HepG2 (cell line): ENCODE measurements at places on chromosomes 7 and 10. TPM values are rescaled to one million over a fixed set of nuclear protein-coding genes. Genes with fewer than 3 reads are reported as not detected.

DNA sequence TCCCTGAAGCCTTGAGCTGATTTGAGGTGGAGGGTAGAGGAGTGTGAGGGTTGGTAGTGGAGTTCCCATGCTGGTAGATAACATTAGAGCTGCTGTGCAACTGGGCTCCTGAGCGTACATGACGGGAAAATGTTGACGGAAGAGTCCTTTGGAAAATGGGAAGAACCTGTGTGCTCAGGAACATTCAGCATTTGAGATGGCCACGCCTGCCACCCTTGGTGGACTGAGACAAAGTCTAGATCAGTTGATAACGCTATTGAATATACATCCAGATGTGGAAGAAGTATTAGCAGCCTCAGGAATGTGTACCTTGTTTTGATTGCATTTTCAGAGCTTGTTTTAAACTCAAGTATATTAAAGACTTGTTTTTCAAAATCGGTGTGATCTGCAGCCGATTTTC, 16.1 kb downstream of the PCBD1 start:
- no peak for DNase-seq

DNA sequence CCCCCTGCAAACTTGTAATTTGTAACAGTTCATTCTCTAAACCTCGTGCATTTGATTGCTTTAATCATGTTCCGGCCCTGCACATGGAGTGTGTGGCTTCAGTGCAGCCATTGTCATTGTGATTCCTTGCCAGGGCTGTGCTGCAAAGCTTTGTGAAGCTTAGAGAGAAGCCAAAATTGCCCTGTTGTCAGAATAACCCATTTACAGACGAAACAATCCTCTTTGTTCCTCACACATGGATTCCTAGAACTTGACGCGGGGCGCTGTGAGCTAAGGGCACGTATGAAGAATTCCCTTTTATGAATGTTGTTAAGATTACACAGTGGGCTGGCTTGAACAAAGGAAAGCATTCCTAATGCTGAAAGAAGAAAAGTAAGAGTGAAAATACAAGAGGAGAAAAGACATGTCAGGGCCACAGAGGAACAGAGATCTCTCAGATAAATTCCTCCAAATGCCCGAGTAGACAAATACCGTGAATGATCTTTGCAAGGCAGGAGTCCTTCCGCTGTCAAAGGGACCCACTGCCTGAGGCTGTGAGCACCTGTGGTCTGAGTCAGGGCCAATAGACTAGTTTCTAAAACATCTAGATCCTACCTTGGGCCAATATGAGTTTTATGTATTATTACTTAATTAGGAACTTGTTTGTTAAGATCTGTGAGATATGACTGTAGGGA, 205.4 kb upstream of the C7orf33 start:
- no peak for DNase-seq

GRCh38 chr7:26147030-26147429, 5.0 kb upstream of the NFE2L3 start:
- no peak for DNase-seq

- DNase-seq: no peak
Observed at GRCh38 chr7:143846692-143847091, 55.3 kb downstream of the TCAF1 start.

Gene PTPN20
- not detected in 2 replicates for polyA plus RNA-seq

Gene SSC4D
- polyA plus RNA-seq: 33.3 and 48.2 TPM in 2 replicates

Gene C10orf67
- not detected in 2 replicates for polyA plus RNA-seq

Gene OR6V1
- polyA plus RNA-seq: not detected in 2 replicates

GRCh38 chr7:36625247-36625646, 99.0 kb downstream of the AOAH start:
- DNase-seq: no peak

Gene GIMAP5
- not detected in 2 replicates for polyA plus RNA-seq

DNA sequence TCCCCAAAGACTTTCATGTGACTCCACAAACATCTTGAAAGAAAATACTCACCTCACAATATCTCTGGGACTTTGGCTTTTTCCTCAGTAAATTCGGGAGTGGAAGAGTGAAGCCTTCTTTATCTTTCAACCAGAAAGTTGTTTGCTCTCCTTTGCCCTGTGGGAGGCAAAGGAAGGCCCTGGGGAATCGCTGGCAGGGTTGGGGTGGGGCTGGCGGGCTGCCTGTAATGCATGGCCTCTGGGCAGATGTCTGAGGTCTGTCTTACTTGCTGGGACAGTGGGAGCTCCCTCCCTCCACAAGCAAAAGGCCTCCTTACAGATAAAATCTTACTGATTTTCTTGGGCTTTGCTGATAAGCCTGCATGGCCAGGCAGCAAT, 24.9 kb downstream of the TECTB start:
- DNase-seq: no peak

- peak; percentile 61 for DNase-seq
Observed at GRCh38 chr10:78937800-78938694, 130.7 kb upstream of the ZMIZ1 start.

DNA sequence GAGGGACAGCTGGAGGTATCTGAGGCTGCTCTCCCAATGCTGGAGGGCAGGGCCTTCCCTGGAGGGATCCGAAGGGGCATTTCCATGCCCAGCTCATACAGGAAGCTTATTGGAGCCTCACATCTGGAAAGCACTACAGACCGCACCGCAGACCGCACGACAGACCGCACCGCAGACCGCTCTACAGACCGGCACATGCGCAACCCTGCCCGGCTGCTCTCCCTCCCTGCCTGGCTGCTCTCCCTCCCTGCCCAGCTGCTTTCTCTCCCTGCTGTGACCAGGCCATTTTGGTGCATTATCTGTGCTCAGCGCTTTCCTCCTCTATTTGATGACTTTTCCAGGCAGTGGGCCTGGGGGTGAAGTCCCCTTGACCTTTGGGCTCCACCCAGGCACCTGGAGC, 39.6 kb upstream of the EN2 start:
- DNase-seq: no peak

- peak; percentile 61 for DNase-seq
Observed at GRCh38 chr7:157250605-157251228, 86.1 kb upstream of the DNAJB6 start.

Gene ANXA8
- polyA plus RNA-seq: not detected in 2 replicates

Gene STOX1
- polyA plus RNA-seq: 1.8 and 2.5 TPM in 2 replicates

- DNase-seq: no peak
Observed at GRCh38 chr7:101947899-101948298, 130.5 kb downstream of the CUX1 start.

GRCh38 chr7:105890290-105890997, 14.0 kb upstream of the ATXN7L1 start:
- no peak for DNase-seq

Gene OPN4
- polyA plus RNA-seq: not detected in 2 replicates

GRCh38 chr7:149223176-149223575, 16.3 kb upstream of the ZNF212 start:
- no peak for DNase-seq

GRCh38 chr7:48528646-48529045, 357.4 kb downstream of the ABCA13 start:
- no peak for DNase-seq

Gene OTUD1
- polyA plus RNA-seq: 1.4 and 1.6 TPM in 2 replicates

GRCh38 chr10:28808693-28809092, 131.4 kb downstream of the BAMBI start:
- DNase-seq: no peak

Gene MUC3A
- 0.01 and 0.07 TPM in 2 replicates for polyA plus RNA-seq

Gene ERVW-1
- not detected in 2 replicates for polyA plus RNA-seq

Gene SKIDA1
- 0.29 and 0.73 TPM in 2 replicates for polyA plus RNA-seq

DNA sequence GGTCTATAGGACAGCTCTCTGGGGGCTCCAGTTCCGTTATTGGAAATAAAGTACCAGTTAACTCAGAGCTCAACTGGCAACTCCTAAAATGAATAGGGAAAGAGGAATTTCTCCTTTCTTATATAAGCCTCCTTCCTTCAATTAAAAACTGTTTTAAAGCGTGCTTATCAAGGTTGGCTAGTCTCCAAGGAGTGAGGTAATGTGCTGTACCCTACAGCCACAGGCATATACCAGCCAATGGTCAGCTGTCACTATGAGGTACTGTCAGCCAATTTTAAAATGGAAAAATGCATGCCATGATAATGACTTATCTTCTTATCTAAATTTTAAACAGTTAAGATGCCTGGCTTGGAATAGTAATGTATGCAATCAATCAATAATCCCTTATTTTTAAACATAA, 76.2 kb downstream of the PLCE1 start:
- DNase-seq: no peak

Gene IL15RA
- 0.77 and 0.85 TPM in 2 replicates for polyA plus RNA-seq

DNA sequence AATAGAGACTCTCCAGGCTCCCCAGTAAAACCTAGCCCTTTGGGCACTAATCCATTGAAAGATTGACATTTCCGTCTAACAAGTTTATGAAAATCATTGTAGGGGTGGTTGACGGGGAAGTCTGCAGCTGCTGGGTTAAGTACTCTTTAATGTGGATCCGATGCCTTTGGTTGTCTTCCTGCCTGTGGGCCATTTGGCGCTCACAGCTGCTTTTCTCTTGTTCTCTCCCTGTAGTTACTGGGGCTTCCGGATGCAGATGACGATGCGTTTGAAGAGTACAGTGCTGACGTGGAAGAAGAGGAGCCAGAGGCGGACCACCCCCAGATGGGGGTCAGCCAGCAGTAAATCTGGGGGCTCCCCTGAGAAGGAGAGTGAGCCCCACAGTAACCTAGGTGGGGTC, 22.4 kb downstream of the MTURN start:
- no peak for DNase-seq

DNA sequence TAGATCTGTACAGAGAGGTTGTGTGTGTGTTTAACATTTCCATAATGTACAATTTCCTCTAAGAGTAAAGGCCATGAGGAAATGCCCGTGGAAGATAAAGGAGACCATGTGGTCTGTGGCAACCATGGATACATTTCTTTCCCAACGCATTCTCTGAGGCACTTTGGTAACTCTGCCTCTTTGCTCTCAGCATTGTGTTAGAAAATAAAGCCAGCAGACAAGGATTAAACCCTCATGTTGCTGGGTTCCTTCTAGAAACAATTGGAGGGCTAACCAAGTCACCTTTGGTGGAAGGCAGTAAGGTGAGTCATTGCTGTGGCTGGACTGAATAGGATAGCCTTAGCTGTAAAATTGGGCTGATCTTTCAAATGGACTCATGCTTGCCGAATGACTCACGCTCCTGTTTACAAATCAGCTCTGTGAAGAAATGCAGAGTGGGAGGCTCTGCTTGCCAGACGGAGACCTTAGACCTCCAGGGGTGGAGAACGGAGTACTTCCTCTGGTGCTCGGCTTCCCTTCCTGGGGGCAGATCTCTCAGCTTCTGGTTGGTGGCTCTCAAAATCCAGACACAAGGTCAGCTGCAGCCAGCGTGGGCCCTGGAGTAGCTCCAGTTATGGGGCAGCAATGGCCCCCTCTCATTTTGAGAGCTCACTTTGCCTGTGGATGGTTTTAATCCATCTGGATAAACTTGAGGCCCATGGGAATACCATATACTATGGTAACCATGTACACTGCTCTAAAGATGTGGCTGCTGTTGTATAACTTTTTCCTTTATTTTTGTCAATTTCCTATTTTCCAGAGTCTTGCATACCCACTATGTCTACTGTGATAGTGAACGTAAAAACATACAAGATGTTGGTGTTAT, 137.3 kb downstream of the TCF7L2 start:
- peak; percentile 96 for DNase-seq

- no peak for DNase-seq
Observed at GRCh38 chr7:64320547-64321513, 7.1 kb downstream of the ZNF736 start.

GRCh38 chr10:32207544-32207943, 139.4 kb downstream of the EPC1 start:
- DNase-seq: peak; percentile 59

DNA sequence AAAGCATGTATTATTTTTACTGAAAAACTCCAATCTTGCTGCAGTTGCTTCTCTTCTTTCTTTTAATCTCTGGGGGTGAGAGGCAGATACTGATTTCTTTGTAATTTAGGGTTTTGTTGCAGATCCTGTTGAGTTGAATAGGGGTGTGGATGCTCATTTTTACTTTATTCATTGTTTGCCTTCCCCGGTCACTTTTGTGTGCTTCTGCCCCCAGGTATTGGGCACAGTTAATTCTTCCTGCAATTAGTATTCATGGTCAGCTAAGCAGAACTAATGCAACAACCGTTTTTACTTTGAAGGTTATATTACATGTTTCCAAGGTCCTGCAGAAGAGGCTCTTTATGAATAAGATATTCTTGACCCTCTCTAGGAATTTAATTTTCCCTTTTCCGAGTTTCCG, 96.4 kb downstream of the BUB3 start:
- no peak for DNase-seq

Gene AKR1C8
- polyA plus RNA-seq: 0.03 and 0.12 TPM in 2 replicates

Gene CPXM2
- polyA plus RNA-seq: 0.03 and 0.07 TPM in 2 replicates

- no peak for DNase-seq
Observed at GRCh38 chr10:131725581-131726069, 175.2 kb upstream of the PPP2R2D start.

- no peak for DNase-seq
Observed at GRCh38 chr10:86785968-86786367, 29.5 kb downstream of the BMPR1A start.

Gene CDC14C
- 0.04 TPM in 1 of 2 replicates, not detected in the other for polyA plus RNA-seq

Gene NKX6-2
- polyA plus RNA-seq: not detected in 2 replicates

DNA sequence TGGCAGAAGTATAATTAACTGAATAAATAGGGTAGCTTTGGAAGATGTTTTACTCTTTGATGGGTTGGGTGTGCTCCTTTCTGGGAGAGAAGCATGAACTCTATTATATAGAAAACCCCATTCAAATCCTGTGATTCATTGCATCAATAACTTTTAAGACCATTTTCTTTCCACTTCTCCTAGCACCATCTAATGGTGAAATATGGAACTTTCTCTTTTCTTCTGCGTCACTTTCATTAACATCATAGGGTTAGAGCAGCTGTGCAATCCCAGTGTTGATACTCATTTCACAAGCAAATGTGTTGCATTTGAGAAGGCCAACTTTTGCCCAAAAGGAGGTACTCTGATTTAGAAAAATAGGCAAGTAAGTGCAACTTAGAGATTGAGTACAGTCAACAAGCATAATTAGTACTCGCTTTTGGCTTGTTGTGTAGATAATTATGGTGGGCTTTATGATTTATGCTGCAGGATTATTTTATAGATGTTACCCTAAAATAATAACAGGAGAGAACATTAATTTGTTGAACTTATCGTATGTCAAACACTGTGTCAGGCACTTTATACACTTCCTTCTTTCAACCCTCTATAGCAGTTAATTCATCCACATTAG, 92.9 kb downstream of the CPED1 start:
- DNase-seq: peak; percentile 36

Gene AKR1C1
- polyA plus RNA-seq: 885 and 948 TPM in 2 replicates

DNA sequence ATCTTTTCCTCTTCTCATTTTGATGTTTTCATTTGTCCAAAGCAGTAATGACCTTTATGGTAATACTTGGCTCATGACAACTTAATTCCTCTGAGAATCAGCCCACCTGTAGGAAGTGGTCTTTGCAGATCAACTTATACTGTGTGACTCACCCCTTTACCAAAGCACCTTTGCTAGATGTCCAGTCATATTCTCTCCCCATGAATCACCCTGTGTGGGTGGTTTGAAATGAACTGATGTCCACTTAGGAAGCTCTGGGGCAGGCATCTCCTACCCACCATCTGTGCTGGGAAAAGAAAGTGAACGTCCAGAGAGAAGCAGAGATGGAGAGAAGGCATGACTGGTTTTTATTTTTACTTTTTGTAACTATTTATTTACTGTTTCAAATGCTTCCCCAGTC, 410.3 kb downstream of the KIF20B start:
- DNase-seq: no peak

GRCh38 chr7:146150153-146150552, 33.6 kb downstream of the CNTNAP2 start:
- DNase-seq: no peak

GRCh38 chr10:5234106-5234860, 37.6 kb downstream of the AKR1C4 start:
- peak; percentile 91 for DNase-seq

GRCh38 chr7:16930946-16931345, 49.2 kb upstream of the AGR3 start:
- DNase-seq: no peak

- DNase-seq: no peak
Observed at GRCh38 chr7:120567204-120567603, 290.7 kb downstream of the TSPAN12 start.

Gene CCDC172
- not detected in 2 replicates for polyA plus RNA-seq
